ENCODE measurements at places on chromosomes 7 and 10.

- DNase-seq = no peak
Observed at GRCh38 chr7:104458875-104459274, 130.5 kb downstream of the LHFPL3 start.

GRCh38 chr7:78649976-78650375 is 803.5 kb downstream of the MAGI2 start:
- DNase-seq = no peak

GRCh38 chr10:121578965-121579364 is 19.3 kb downstream of the FGFR2 start:
- no peak for DNase-seq

- no peak for DNase-seq
Observed at GRCh38 chr10:110009736-110010475, 2.1 kb downstream of the ADD3 start.

- no peak for DNase-seq
Observed at GRCh38 chr10:70775679-70776454, 9.3 kb downstream of the TBATA start.

GRCh38 chr7:37516664-37517063 is 68.0 kb upstream of the ELMO1 start:
- DNase-seq = no peak

GRCh38 chr10:86308056-86308455 is 58.5 kb downstream of the GRID1 start:
- no peak for DNase-seq

GRCh38 chr7:84040355-84040754 is 154.2 kb downstream of the SEMA3A start:
- DNase-seq = no peak

- peak; percentile 16 for DNase-seq
Observed at GRCh38 chr7:5143106-5143505, 46.9 kb upstream of the WIPI2 start.

GRCh38 chr10:55374060-55374459 is 573.0 kb upstream of the PCDH15 start:
- no peak for DNase-seq

GRCh38 chr10:84337199-84337598 is 8.8 kb downstream of the CCSER2 start:
- DNase-seq = no peak

DNA sequence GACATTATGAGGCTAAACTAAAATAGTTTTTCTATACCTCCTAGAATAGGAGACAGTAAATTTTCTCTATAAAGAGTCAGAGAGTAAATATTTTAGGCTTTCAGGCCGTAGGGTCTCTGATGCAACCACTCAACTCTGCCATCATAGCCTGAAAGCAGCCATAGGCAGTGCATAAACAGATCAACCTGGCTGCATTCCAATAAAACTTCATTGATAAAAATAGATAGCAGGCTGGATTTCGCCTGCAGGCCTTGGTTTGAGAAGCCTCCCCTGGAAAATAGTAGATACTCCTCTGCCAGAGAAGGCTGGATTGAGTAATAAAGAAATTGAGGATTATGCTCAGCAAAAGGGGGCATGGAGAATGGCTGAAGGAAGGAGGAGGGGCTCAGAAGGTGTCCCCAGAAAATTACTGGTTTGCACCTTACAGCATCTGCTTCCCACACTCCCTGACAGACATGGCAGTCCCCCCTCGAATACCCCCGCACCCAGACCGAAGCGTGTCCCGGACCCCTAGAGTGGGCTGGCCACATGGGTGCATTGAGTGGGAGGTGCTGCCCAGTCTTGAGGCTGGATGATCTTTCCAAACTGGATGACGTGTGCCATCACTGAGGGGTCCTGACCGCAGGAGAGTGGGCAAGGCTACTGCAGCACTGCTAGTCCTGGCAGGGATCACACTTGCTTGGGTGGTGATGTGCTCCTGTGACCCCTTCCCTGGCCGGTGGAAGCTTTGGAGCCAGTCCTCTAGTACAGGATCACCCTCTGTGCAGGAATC is 126.6 kb downstream of the PTPN20 start:
- no peak for DNase-seq

GRCh38 chr10:126661841-126662515 is 8.5 kb downstream of the C10orf90 start:
- DNase-seq = no peak

DNA sequence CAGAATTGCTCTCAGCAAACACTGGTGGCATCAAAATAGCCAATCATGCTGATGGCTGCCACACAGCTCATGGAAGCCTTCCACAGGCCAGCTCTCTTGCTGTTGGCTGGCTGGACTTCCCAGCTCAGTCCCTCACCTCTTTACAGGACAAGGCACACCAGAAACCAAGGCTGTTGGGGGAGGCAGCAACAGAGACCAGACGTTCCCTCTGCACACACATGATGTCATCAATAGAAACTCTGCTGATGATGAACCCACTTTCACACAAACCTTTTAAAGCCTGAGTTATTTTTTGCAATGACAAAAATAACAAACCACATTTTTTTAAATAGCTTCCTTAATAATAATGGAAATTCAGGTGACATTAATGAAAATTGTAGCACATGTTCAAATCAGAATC is 300.9 kb upstream of the C7orf33 start:
- DNase-seq = no peak

DNA sequence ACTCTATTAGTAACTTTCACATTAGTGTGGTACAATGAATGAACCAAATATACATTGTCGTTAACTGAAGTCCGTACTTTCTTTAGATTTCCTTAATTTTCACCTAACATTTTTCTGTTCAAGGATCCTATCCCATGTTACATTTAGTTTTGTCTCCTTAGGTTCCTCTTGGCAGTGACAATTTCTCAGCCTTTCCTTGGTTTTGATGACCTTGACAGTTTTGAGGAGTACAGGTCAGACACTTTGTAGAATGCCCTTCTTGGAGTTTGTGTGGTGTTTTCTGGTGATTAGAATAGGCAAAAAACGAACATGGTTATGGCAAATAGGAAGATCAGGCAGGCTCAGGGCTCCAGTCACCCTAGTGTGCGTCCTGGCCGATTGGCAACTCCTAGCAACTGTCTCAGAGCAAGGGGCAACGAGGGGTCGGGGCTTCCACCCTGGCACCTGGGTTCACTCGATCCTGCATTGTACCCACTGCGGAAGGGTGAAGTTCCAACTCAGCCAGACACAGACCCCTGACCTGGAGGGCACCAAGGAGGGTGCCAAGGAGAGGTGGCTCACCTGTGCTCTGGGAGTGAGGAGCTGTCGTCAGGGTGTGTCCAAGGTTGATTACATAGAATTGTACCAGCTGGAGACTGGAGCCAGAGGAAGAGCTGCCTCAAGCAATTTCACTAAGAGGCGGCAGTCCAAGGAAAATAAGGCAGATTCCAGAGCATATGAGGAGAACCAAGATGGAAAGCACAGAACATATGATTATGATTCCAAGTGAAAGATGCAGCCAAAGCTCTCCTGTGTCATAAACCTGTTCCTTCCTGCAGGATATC is 37.5 kb downstream of the PAPSS2 start:
- DNase-seq = no peak

DNA sequence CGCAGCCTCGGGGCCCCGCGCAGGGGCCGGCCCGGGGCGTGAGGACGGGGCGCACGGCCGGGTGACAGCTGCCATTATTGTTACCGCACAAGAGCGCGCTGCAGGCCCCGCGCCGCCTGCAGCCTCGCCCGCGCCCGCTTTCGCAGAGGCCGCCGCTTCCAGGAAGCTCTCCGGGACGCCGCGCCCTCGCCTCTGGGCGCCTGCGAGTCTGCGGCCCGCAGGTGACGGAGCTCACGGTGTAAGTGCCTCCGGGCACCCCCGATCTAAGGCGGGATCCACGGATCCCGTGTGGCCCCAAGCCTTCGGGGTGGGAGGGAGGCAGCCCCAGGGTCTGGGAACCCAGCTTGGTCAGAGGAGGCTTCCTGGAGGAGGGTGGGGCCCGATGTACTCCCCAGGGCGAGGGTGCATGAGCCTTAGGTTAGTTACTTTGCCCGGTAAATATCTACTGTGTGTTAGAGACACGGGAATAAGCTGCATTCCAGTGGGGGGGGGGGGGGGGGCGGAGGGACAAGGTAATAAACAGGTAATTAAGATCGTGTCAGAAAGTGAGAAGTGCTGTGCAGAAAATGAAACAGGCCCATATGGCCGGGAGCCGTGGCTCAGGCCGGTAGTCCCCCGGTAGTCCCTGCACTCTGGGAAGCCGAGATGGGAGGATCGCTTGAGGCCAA is 638 bp downstream of the IQCE start:
- DNase-seq = peak; percentile 27

DNA sequence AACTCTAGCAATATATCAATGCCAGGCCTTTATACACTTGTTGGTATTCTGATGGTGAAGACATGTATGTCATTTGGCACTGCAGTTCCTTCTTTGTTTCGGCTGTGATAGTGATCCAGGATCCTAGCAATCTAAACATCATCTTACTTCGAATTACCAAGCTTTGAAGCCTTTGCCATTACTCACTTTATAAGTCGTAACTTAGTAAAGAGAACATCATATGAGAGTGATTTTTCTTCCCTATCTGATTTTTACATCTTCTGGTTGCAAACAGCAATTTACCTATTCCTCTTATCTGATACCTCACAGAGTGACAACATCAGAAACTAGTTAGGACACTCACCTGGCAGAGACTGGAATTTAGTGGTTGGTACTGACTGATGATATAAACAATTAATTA is 7.6 kb upstream of the BPGM start:
- DNase-seq = no peak

DNA sequence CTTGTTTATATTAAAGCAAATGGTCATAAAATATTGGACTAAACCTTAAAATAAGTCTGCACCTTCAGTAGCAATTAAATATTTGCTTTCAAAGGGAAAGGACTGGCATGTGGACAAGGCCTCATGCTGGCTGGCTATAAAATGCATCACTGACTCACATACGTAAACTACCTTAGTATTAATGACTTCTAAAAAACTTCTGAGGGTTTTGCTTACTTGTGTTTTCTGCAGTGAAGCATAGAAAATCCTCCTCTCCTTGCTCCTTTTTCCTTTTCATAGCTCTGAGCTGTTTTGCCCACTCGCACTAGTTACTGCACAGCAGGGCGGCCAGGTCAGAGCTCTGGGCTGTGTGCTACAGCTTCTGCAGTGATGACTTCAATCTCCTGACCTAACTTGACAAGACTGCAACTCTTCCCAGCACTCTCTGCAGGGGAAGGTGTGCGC is 82.3 kb downstream of the CUL2 start:
- DNase-seq = no peak

DNA sequence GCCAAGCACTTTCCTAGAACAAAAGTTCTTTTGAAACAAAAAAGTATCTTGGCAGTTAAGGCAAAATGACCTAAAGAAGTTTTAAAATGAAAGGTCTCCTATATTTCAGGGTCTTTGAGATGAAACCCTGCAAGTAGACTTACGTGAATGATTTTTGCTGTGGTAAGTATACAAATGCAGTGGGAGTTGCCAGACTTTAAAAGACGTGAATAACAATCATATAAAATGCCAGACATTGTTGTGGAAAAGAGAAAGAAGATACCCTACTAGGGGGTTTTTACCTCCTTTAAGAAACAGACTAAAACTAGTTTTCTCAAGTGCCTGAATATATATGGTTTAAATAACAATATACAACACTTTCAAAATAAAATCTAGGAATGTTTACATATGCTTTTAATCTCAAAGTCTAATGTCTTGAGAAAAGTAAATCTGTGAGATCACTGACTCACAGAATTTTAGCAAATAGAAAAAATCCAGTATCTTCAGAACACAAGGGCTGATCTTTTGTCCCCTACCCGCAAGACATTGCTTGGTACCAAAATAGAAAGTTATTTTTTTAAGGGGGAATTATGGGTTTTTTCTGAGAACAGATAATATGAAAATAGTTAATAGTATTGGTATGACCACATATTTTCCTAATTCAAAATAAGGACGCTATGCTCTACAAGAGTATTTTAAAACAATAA is 29.5 kb downstream of the LRRC17 start:
- no peak for DNase-seq

DNA sequence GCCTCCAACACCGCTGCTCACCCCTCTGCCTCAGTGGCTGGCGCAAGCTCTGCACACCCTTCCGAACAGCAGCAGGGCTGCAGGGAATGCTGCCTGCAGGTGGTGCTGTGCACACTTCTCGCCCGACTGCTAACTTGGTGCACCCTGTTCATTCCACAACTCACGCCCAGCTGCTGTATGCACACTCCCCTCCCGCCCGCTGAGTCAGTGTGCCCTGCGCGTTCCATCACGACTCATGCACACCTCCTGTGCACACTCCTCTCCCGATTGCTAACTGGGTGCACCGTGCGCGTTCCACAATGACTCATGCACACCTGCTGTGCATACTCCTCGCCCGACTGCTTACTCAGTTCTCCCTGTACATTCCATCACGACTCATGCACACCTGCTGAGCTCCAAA is 21.5 kb downstream of the ADARB2 start:
- DNase-seq = peak; percentile 18

DNA sequence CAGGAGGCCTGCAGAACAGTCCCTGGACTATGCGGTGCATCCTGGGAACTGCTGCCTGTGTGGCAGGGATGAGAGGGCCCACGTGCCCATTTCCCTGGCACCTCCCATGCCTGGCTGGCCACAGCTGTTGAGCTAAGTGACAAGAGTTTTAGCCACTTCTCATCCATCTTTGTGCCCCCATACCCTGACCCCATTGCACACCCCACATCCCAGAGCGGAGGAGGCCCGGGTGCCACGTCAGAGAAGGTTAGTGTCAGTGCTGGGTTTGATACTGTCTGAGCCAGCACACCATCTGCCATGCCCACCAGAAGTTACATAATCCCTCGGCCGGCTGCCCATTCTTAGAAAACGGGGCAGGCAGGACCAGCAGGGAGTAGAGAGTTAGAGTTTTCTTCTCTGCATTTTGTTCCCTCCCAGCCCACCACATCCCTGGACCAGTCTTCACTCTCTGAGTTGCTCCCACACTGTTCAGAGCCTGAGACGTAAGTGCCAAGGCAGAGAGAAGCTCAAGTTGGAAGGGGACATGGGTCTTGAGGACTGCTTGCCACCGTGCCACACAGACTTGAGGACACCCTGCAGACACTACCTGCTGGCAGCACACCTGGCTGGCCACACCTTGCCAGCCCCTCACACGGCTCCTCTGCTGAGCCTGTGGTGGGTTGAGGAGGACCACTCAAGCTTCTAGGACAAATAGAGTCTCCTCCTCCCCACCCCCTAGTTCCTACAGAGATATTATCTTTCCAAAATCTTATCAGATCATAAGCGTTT is 13.1 kb downstream of the UNC5B start:
- DNase-seq = no peak

DNA sequence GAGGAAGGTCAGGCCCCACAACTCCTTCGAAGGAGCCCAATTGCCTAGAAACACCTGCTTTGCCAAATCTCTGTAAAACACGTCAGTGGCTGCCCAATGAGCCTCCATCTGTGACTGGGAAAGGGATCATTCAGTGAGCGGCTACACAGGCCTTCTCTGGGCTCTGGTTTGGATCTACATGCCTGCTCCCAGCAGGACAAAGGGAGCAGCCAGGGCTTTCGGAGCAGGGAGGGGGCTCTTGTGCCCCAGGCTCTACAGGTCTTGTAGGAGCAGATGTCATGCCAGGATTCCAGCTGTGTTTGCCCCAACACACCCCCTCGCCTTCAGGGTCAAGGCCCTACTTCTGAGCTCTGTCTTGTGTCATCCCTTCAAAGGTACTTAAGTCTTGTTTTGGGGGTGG is 73.5 kb downstream of the CLEC2L start:
- no peak for DNase-seq

Data from stimulated activated CD4-positive, alpha-beta T cell treated with anti-CD3 and anti-CD28 coated beads, Interleukin-4, amount 100 ng/mL, for 48 hours (primary cell).